Lower lobe of right lung (tissue), 2 donors: ENCODE measurements at places on chromosomes 1 and 21. TPM values are rescaled to one million over a fixed set of nuclear protein-coding genes. Genes with fewer than 3 reads are reported as not detected.

DNA sequence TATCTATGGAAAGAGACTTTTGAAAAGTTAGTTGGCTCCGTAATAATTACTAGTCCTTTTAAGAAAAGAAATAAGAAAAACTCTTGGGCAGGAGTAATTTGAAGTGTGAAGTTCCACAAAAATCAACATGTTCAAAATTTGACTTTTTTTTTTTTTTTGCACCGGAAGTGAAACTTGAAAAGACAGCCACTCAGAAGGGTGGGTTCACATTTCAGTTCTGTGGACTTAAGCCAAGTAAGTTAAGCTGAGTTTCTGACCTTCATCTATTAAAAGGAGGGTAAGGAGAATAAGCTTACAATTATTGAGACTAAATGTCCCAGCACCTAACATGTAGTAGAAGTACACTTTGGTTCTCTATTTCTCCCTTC, 11.0 kb downstream of the RO60 start:
- H3K4me3 ChIP-seq, result no peak overlapping the region
- no peak for DNase-seq
- no peaks in the 10 kb centered on the region for H3K27me3 ChIP-seq

DNA sequence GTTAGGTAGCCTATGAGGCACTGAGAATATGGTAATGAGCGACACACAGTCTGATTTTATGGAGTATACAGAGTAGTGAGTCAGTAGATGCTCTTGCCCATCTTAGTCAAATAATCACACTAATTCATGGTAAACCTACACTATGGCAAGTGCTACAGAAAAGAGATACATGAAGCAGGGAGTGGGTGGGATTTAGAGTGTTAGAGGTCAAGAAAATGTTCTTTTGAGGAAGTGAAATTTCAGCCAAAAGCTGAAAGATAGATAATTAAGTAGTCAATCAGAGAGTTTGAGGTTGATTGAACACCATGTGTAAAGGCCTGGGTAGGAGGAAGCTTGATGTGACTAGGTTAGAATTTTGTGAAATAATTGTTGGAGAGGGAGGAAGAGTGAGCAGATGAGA, 14.7 kb downstream of the MDM4 start:
- no peak for DNase-seq
- H3K27ac ChIP-seq, result no peak overlapping the region
- peaks cover 100% of the 10 kb centered on the region for H3K36me3 ChIP-seq

GRCh38 chr1:116733476-116734365, 20.5 kb upstream of the CD2 start:
- H3K36me3 ChIP-seq, result no peaks in the 10 kb centered on the region
- no peaks in the 10 kb centered on the region for H3K4me1 ChIP-seq
- H3K27me3 ChIP-seq, result no peaks in the 10 kb centered on the region
- DNase-seq, result no peak
- no peak overlapping the region for H3K27ac ChIP-seq

GBP4 gene
- total RNA-seq, result 41.0 TPM

GRCh38 chr1:208278638-208279037, 34.5 kb upstream of the PLXNA2 start:
- H3K4me3 ChIP-seq, result no peak overlapping the region
- no peak for DNase-seq
- no peaks in the 10 kb centered on the region for H3K27me3 ChIP-seq
- no peaks in the 10 kb centered on the region for H3K36me3 ChIP-seq
- H3K4me1 ChIP-seq, result no peaks in the 10 kb centered on the region

CELA3B gene
- total RNA-seq, result not detected

SMCP gene
- not detected for total RNA-seq
